ENCODE measurements at places on chromosomes 1 and 21.

DNA sequence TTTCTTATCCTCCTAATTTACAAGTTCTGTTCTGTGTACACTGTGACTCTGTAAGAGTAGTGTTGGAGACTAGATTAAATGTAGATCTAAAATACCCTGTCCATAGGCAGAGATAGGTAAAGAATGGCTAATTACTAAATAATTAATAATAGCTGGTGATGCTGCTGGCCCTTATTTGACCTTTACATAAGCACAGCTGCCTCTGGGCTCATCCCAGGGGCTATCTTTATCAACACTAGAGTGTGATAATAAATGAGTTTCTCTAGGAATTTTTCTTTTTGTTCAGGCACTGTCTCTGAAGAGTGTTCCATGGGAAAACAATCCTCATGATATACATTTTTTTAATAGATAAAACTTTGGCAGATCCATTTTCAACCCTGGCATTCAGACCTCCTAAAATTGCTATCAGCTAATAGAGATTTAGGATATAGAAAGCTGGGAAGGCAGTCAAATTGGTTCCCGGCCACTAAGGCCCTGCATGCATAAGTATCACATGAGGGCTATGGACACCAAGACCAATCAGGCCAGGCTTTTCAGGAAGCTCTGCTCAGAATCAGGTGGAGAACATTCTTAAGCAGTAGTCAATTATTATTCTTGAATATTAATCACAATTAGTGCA, 107.2 kb downstream of the ROR1 start:
- DNase-seq = no peak

DNA sequence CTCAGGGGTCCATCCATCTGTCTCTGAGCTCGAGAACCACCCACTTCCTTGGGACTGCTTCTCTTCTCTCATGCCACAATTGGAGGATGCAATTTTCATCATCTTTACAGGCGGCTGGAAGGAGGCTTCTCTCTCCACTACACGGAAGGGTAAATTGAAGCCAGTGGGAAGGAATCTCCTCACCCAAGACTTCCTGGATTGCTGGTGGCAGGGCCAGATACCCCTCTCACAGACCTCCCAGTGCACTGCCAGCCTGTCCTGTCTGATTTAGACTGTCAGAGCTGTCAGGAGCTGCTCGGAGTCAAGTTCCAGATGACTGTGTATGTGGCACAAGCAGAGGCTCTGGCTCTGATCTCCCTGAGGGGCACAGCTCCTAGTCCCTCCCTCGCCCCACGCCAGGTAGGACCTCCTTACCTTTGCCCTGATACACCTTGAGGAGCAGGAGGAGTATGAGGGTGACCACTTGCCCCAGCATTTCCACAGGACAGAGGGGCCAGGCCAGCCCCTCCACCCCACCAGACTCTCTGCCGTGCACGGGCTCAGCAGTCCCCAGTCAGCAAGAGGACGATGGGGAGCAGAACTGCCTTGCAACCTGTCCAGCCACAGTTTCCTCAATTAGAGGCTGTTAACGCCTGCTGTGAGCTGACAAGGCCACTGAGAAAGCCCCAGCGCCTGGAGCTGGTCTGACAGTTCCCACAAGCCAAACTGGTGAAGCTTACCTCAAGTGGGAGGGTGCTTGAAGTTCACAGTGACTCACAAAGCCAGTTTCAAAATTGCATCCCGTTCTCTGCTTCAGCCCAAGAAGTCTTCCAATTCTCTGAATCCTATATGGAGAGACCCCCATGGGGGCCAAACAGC, at the start of gene CD244:
Gene CD244 (minus strand): TSS at position 685 of the 858 bp plus-strand sequence. CDS start 210 bp downstream, at position 475.
- DNase-seq = peak; percentile 58

DNA sequence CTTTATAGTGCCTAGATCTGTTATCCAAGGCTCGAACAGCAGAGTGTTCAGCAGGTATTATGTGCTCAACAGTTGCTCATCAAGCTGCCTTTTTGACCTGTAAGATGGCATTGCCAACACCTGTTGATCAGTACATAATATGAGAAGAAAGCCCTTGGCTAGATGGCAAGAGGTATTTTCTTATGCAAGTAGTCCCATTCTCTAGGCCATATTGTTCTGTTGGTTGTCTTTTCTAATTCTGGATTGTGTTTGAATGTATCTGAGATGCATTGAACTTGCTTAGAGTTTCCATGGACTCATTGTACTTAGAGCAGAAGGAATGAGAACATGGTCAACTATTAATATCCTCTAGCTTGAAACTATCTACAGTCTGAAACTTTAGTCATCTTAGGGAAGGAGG, 57.4 kb downstream of the LRRC8D start:
- no peak for DNase-seq

- no peak for DNase-seq
Measured at GRCh38 chr1:62230718-62231117, 36.1 kb downstream of the L1TD1 start.

DNA sequence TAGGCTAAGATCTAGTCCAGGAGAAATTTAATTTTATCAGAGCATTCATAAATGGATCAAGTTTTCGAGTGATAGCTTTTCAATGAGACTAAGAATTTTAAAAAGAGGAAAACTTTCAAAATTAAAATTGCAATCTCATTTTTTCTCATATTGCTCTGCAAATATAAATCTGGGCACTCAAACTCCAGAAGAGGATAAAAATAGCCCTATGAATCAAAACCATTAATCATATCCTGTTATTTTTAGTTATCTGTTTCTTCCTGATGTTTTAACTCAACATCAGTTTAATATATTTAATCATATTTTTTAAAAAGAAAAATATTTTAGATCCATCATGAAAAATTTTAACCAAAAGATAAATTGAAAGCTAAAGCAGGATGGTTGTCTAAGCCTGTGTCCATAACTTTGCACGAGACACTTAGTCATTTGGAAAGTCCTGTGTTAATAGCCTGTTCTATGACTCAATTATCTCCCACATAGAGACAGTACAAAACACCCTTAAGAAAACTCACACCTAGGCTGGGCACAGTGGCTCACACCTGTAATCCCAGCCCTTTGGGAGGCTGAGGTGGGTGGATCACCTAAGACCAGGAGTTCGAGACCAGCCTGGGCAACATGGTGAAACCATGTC, 17.1 kb upstream of the PRRC2C start:
- DNase-seq = no peak

GRCh38 chr1:14835725-14836124, 237.2 kb downstream of the KAZN start:
- no peak for DNase-seq

DNA sequence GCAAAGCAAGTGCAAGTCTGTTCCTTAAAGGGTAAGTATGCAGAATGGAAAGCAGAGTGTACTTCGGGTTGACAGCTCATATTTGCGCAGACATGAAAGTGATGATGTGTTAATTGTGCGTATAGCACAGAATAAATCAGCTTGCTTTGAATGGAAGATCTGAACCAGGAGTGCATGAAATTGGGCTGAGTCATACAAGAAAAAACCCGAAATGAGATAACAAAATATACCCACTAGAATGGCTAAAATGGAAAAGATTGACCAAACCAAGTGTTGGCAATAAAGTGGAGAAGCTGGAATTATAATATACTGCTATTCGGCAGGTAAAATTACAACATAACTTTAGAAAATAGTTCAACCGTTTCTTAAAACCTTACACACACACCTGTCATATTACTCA, 28.5 kb downstream of the CR1L start:
- no peak for DNase-seq

- no peak for DNase-seq
Measured at GRCh38 chr1:226578946-226579578, 30.5 kb downstream of the STUM start.

GRCh38 chr21:25507522-25507921, 99.8 kb downstream of the MRPL39 start:
- DNase-seq = no peak
